Breast epithelium (tissue), 4 donors: ENCODE measurements at places on chromosomes 11 and 22.

DNA sequence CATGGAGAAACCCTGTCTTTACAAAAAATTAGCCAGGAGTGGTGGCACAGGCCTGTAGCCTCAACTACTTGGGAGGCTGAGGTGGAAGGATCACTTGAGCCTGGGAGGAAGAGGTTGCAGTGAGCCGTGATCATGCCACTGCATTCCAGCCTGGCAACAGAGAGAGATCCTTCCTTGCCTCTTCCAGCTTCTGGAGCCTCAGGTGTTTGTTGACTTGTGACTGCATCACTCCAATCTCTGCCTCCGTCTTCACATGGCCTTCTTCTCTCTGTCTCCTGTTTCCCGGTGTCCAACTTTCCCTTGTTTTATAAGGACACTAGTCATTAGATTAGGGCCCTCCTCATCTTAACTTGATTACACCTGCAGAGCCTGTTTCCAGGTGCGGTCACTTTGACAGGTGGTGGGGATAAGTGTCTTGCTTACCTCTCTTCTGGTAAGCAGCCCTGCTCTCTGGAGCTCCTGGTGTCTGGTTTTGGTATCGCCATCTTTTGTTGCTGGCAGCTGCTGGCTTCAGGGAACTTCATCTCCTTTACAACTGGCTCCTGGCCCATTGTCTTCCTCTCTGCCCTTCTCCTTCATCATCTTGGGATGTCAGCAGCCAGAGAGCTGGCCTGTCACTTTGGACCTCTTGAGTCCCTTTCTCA, 8.2 kb upstream of the USP2 start:
- no peak for DNase-seq

GRCh38 chr11:115769891-115770290, 265.7 kb upstream of the CADM1 start:
- no peak for DNase-seq

DNA sequence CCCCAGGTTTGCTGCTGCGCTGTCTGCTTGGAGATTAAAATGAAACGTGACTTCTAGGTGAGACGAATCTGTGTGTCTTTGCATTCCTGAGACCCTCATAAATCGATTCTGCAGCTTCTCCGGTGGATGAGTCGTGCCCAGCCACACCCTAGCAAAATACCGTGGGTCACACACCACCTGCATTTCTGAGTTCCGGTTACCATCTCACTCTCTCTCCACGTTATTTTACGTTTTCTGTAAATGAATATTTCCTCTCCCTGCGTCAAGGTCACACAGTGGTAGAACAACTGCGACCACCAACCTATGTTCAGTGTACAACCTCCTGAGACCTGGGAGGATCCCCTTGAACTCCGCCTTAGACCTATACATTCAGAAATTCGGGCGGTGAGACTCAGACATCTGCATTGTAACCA, 1.1 kb downstream of the YWHAH start:
- DNase-seq, result no peak

- no peak for DNase-seq
Measured at GRCh38 chr11:36635066-36635862, 37.2 kb upstream of the RAG2 start.

- no peak for DNase-seq
Measured at GRCh38 chr22:50269970-50270665, at the start of gene MAPK11. TSS of gene MAPK11 (minus strand) at chr22:50270380. CDS start at chr22:50270292, 88 bp downstream.
